ENCODE measurements at places on chromosomes 1 and 21. TPM values are rescaled to one million over a fixed set of nuclear protein-coding genes. Genes with fewer than 3 reads are reported as not detected.

DNA sequence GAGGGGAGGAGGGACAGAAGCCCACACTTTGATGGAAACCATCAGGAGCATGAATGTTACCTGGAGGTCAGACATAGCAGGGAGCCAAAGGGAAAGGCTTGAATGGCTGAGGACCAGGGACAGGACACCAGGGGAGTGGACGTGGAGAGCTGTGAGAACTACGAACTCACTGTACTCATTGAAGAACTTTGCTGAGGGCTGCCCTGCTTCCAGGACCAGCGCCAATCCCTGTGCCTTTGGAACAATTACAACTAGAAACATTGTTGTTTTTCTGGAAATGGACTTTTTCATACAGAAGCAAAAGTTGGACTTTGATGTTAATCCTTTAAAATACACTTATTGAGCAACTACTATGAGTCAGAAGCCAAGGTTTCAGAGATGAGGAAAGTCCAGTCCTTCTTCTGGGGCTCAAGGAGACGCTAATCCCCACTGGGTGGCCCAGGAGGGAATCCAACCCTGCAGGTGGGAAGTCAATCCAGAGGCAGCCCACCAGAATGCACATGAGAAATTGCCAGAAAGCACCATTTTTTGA, 12.9 kb downstream of the TSPAN2 start:
- no peak for DNase-seq

GRCh38 chr1:29783508-29784275, 547.4 kb downstream of the PTPRU start:
- DNase-seq, result no peak

CD52 gene
- total RNA-seq, result 1,020 TPM

DNA sequence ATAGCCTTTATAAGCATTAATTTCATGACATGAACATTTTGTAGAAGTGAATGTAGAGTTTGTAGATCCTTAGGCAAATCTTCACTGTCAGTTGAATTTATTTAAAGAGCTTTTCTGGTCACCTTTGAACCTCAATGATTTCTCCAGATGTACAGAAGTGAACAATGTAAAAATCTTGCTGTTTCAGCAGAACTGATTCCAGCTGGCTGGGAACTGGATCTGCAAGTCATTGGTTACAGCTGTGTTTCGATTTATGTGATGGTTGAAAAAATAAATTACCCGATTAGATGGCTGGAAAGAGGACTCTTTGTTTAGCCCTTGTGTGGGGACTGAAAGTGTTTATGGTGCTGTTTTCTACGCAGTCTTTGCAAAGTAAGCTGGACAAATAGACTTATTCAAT, 849.8 kb downstream of the USP25 start:
- DNase-seq, result no peak

- no peak for DNase-seq
Measured at GRCh38 chr1:179090923-179091322, 9.1 kb downstream of the TOR3A start.

ATP5PF gene
- total RNA-seq, result 128 TPM

C4BPA gene
- 0.09 TPM for total RNA-seq

DNA sequence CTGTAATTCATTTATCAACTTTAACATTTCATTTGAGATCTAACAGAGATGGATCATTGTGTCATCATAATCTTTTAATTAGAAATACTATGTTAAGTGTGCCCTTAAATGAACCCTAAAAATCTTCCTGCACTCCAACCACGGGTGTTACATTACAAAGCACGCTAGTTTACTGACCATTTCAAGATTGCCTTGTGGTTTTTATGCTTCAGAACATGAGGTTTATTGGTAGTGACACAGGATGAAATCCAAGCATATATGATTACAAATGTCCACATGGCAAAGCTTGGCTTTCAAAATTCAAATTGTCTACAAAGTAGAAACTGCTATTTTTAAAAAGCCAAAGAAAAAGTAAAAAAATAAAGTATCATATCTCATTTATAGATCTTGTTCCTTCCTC, 190.4 kb upstream of the USP25 start:
- no peak for DNase-seq

CADM3 gene
- 0.42 TPM for total RNA-seq

DNA sequence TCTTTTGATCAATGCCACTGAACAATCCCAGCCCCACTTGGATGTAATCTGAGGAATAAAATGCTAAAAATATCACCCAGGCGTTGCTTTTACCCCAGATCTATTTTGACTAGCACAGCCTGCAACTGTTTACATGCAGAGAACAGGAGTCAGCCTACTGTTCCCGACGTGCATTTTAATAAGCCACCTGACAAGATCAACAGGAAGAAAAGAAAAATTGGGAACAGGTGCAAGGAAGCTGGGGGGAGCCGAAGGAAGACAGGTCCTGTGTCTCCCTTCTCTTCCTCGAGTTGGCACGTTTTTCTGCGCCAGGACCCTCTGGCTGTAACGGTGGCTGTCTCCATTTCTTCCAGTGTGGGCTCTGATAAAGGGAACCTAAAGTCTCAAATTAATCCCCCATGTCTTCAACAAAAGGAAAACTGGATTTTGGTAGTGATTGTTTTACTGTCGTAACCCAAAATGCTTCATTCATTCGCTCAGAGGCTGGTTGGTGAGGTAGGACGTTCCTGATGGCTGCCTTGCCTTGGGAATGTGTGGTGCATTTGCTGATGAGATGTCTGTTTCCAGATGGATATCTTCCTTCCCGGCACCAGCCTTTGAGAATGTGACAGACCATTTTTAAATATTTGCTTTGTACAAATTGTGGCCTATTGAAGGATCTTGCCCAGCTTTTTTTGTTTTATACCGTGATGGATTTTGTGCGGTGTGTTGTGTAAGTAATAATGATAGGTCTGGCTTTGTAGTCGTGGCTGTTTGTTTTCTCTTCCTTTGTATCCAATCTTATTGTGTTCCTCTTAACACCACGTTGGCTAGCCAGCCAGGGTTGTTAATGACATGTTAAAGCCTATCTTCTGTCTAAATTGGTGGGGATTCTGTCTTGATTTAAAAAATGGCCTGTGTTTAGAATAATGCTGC, 117.5 kb downstream of the C1orf21 start:
- DNase-seq, result no peak

ASCL5 gene
- not detected for total RNA-seq

E2F2 gene
- 28.8 TPM for total RNA-seq

DNA sequence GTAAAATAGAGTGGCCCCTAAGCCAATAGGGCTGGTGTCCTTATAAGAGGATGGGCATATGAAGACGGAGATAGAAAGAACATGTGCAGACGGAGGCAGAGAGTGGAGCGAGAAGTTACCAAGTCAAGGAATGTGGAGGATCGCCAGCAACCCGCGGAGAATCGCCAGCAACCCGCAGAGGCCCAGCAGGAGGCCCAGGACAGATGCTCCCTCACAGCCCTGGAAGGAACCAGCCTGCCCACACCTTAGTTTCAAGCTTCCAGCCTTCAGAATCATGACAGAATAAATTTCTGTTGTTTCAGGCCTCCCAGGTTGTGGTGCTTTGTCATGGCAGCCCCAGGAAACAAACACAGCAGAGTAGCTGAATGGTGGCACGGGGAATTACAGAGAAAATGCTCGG, 9.6 kb downstream of the CLDN14 start:
- DNase-seq, result no peak

DNA sequence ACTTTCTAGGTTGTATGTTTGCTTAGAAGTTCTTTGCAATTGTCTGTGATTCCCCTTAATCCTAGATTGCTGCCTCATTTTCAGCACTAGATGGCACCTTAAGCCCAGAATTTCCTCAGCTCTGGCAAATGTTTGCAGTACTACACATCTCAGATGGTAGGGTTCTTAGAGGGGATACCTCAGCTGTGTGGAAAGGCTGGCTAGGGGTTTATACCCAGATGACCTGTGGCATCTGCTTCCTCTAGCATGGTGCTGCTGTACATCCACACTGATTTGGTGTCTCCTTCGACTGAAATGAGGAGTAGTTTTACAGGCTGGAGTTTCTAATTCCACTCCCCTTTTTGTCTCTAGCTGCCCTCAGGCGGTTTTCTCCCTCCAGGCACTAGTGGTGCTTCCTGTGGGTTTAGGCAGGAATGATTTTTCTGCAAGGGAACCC, 23.5 kb downstream of the ASB17 start:
- peak; percentile 32 for DNase-seq

CLIC6 gene
- total RNA-seq, result 3.3 TPM

- no peak for DNase-seq
Measured at GRCh38 chr1:218407630-218408029, 62.5 kb downstream of the TGFB2 start.

GRCh38 chr1:152398812-152399698, 15.0 kb downstream of the CRNN start:
- DNase-seq, result no peak

DNA sequence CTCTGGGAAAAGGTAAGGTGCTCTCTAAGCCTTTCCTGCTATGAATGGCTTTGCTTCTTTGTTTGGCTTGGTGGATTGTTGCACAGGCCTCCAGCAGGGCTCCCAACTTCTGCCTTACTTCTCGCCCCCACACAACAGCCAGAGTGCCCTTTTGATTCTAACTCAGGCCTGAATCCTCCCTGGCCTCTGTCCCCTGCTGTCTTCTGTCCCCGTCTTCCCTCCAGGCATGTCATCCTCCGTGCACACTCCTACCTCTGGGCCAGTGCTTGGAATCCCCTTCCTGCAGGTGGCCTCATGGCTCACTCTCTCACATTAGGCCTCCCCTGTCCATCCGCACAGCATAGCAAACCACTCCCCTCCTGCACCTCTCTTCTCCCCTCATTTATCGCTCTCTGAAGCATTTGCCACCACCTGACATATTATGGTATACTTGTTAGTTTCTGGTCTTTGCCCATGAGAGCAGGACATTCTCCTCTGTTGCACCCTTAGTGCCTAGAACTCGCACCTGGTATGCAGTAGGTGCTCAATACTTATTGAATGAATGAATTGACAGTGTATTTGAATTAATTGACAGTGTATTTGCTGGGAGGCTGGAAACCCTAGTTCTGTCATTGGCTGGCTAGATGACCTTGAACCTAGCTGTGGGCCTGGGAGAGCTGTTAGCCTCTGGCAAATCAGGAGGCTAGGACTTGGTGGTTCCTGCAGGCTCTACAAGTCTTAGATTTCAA, 2.9 kb downstream of the ZDHHC18 start:
- DNase-seq, result no peak

DNA sequence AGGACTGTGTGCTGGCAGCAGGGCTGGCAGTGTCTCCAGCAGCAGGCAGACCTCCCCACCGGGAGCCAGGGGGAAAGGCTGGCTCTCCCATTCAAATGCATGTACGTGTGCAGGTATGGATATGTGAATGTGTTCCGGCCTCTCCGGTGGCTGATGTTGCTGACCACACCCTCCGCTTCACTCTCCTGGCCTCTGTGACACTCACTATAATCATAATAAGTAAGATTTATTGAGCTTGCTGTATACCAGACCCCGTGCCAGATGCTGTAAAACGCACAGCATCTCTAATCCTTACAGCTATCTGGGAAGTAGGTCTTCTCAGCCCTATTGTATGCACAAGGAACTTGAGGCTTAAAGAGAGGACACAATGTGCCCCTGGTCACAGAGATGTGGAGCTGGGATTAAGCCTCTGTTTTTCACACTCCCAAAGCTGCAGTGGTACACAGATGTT, 20.5 kb upstream of the ARTN start:
- DNase-seq, result no peak

DNA sequence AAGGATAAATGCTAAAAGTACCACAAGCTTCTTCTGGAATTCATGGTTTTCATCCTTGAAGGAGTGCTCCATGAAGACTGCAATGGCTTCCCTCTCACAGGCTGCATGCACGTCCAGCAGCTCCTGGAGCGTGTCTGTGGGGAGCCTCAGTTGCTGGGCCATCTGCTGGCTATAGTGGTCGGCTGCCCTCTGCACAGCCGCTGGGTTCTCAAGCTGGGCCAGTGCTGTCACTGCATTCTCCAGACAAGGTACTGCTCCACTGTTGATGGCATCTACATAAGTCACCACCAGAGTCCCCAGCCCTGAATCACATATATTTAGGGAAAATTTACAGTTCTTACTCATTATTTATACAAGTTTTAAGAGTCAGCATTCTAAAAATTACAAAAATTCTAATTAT, 8.7 kb downstream of the GBP4 start:
- DNase-seq, result no peak

SLC2A5 gene
- total RNA-seq, result 1.5 TPM

PYHIN1 gene
- 8.6 TPM for total RNA-seq

DNA sequence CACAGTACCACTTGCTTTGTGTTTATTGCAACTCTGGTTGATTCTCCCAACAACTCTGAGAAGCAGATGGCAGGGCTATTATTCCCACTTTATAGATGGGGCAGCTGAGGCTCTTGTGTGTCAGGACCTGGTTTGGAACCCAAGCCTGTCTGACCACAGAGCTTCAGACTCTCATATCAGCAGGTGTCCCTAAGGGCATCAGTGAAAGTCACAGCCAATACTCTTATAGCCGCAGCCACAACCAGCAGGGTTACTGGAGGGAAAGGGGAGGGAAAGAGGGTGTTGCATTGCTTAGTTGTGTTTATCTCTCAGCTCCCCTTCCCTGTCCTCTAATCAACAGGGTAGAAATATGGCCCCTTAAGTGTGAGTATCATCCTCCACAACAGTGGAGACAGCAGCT, 304.0 kb downstream of the RRAGC start:
- no peak for DNase-seq

GRCh38 chr1:213075725-213076124, 24.7 kb downstream of the RPS6KC1 start:
- DNase-seq, result no peak

GRCh38 chr1:118923319-118923718, 64.8 kb downstream of the TBX15 start:
- no peak for DNase-seq

- no peak for DNase-seq
Measured at GRCh38 chr1:228956864-228957263, 221.6 kb downstream of the RHOU start.

- DNase-seq, result no peak
Measured at GRCh38 chr1:204723131-204723787, 37.7 kb upstream of the LRRN2 start.

DNA sequence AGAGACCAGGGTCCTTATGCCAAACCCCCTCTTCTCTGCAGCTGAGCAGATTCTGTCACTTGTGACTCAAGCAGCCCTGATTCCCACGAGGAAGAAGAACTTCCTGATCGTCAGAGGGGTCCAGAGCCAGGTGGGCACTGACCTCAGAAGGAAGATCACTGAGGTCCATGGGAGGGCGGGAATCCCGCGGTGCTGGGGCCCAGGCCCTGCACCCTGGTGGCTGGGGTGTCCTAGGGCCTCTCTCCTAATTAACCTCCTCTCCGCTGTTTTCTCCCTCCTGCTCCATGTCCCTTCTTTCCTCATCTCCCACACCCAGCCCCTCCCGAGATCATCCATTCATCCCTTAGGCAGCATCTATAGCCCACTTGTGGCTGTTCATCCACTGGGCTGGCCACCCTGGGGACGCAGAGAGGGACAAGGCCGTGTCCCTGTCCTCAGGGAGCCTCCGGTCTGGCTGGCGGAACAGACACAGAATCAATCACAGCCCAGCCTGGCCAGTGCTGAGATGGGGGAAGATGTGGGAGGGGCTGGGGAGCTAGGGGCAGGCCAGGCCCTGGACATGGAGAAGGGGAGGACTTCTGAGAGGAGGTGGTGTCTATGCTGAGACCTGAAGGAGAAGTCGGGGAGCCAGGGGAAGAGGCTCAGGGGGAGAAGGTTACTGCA, 638.3 kb downstream of the MATN1 start:
- no peak for DNase-seq

- no peak for DNase-seq
Measured at GRCh38 chr21:26842300-26842699, 2.9 kb downstream of the ADAMTS1 start.

GRCh38 chr1:225866981-225867380, 15.2 kb downstream of the TMEM63A start:
- DNase-seq, result no peak
